ENCODE measurements at places on chromosomes 16 and 17. TPM values are rescaled to one million over a fixed set of nuclear protein-coding genes. Genes with fewer than 3 reads are reported as not detected.
A peak's percentile ranks its signal among the peaks of the same experiment; 100 is the strongest.

GRCh38 chr16:67104845-67105244, 4.9 kb upstream of the PHAF1 start:
- DNase-seq, result no peak

GRCh38 chr16:87457709-87458423, 35.0 kb downstream of the ZCCHC14 start:
- no peak for DNase-seq

DNA sequence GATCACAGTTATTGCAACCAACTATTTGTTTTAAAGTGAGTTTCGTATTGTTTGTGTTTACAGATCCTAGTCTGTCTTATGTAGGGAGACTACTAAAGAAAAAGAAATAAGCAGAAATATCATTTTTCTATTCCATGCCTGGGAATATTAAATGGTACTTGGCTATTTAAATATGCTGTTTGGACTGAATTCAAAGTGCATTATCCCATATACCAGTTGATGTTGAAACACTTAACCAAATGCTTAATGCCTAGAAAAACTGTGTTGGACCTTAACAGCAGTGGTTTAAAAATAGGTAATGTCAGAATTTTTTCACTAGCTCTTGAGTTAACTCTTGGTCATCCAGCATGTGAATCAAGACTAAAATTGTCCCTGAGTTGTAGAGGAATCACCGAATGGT, 37.5 kb upstream of the TOM1L1 start:
- no peak for DNase-seq

GRCh38 chr16:80158766-80159165, 382.0 kb upstream of the DYNLRB2 start:
- no peak for DNase-seq

The ZNF624 gene
- 3.0 TPM for total RNA-seq

The TMEM106A gene
- 3.8 TPM for total RNA-seq

- DNase-seq, result no peak
These were observed 56.9 kb downstream of the VMP1 start for GRCh38 chr17:59764292-59764741.

DNA sequence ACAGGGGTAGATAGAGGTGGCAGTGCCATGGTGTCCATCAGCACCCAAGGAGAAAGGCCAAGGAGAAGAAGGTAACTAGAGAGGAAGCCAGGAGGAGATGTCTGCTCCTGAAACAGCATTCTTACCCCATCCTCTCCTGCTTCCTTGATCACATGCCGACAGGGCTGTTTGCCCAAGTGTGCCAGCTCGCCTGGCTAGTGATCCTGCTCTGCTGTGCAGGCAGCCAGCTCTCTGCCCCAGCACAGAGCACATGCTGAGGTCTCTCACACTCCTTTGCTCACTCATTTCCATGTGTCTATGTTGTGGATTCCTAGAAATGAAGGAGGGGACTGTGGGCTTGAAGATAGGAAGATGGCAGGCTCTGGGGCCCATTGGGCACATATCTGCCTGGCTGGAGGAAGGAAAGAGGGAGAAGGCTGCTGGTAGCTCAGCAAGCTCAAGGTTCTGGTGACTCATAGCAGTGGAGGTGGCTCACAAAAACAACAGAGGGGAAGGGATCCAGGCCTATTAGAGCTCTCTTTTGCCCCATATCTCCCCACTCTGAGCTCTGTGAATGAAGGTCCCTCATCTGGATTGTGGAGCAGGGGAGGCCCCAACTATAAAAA, 54.3 kb downstream of the NEUROD2 start:
- DNase-seq, result no peak

The CDH3 gene
- 136 TPM for total RNA-seq

GRCh38 chr17:62819511-62820221, 11.6 kb upstream of the MARCHF10 start:
- no peak for DNase-seq

DNA sequence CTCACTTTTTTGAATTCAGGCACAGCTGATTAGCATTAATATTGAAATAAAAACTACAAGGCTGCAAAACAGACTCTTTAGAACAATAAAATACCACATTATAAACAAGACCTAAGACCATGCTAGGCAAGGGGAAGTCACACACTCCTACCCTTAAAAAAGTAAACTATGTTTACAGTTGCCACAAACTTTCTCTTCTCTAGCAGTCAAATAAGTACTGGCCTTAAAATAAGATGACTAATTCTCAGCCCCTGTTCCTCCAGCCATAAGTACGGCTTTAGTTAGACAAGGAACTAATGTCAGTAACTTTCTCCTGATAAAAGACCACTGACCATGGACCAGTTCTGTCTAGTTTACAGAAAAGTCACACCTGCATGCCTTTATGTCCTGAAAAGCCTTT, 19.5 kb upstream of the CPHXL start:
- DNase-seq, result no peak

GRCh38 chr16:89565506-89566372, 5.3 kb downstream of the RPL13 start:
- peak; percentile 77 for DNase-seq

The SARM1 gene
- 4.7 TPM for total RNA-seq

The ZSCAN10 gene
- total RNA-seq, result 286 TPM

GRCh38 chr17:14302431-14303099, 1.7 kb downstream of the HS3ST3B1 start:
- DNase-seq, result peak; percentile 84

DNA sequence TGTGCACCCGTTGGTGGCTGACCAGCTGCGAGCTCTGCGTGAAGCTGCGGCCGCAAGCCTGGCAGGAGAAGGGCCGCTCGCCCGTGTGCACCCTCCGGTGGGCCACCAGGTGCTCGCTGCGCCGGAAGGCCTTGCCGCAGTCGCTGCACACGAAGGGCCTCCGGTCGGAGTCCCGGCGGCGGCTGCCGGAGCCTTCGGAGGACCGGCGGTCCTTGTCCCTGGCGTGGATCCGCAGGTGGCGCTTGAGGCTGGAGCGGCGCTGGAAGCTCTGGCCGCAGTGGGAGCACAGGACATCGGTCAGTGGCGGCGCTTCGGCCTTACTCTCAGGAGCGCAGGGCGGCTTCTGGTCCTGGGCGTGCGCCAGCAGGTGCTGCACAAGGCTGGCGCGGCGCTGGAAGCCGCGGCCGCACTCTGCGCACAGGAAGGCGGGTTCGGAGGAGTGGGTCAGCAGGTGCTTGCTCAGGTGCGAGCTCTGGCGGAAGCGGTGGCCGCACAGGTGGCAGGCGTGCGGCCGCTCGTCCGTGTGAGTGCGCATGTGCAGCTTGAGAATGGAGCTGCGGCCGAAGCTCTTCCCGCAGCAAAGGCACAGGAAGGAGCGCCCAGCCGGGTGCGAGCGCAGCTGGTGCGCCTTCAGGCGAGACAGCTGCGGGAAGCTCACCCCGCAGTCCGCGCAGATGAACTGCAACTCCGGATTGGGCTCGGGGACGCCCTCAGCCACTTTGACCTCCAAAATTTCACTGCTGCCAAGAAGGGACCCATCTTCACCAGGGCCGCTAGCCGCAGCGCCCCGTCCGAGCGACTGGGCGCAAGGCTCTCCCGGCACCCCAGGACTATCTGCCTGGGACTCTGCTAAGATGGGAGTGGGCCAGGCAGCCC, 9.1 kb downstream of the ZSCAN10 start:
- no peak for DNase-seq

DNA sequence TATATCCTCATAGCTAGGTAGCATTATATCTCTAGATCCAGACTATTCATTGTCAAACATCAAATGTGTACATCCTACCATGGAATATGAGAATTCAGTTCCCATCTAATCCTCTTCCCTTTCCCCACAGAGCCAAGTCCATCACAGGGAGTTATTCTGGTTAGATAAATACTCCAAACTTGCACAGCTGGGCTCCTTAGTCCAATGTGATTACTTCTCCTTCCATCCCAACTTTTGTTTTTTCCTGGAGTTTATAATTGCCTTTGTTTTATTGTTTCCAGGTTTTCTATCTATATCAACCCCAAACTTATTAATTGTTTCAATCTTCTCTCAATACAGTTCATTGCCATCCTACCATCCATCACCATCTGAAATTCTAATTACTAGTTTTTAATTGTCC, 59.9 kb downstream of the MYH11 start:
- no peak for DNase-seq

The KRTAP4-5 gene
- not detected for total RNA-seq

DNA sequence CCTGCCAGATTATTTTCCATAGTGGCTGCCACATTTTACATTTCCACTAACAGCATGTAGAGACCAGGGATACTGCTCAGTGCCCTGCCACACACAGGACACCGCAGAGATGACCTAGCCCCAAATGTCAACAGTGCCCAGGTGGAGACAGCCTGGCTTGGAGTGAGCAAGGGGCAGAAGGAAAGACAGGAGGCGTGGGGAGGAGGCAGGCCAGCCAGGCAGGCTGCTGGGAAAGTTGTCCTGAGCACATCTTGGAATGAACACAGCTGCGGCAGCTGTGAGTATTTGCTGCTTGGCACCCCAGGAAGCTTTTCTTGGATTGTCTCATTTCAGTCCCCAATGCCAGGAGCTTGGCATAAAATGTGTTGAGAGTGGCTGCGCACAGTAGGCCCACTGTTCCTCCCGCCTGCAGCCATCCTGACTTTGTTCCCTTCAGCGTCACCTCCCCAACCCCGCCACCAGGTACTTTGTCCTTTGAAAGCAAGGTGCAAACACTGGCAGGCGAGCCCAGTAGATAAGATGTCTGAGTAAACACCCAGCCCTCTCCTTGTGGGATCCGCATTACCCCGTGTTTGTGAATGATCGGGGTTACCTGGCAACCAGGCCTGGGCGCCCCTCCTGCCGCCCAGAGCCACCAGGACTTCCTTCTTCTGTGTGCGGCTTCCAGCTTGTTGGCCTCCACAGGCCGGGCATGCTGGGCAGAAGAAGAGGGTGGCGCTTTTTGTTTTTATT, 114.0 kb downstream of the CMIP start:
- DNase-seq, result no peak

Measured in WTC11 (cell line).